ENCODE measurements at places on chromosomes 11 and 22.

DNA sequence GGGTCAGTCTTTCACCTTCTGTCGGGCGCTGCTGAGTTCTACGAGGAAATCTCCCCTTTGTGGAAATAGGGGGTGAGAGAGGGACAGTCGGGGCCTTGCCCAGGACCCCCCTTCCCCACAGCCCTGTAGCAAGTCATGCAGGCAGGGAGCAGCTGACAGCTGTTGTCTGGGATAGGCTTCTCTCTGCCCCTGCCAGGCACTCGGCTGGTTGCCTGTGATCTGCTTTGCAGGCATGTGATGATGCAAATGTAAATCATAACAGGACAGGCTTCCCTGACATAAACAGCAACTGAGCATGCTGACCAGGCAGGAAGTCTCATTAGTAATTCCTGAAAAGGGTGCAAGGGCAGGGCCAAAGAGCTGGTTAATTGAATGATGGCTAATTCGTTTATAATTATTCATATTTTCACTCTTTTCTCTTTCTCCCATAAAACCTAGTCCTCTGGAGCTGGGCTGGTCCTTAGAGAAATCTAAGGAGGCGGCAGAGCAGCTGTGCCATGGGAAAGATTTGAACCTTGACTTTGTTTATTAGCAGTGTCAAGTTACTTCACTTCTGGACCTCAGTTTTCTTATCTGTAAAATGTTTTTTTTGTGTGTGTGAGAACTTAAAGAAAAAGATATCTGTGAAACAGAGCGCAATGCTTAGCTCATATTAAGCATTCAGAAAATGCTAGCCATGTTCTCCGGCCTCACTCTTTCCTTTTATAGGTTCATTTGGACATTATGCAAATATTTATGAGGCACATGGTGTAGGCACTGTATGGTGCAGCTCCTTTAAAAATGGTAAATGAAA lies 129.7 kb downstream of the LDLRAD3 start:
- DNase-seq, result no peak

- no peak for DNase-seq
Measured at GRCh38 chr11:126546191-126546590, 190.7 kb downstream of the ST3GAL4 start.

DNA sequence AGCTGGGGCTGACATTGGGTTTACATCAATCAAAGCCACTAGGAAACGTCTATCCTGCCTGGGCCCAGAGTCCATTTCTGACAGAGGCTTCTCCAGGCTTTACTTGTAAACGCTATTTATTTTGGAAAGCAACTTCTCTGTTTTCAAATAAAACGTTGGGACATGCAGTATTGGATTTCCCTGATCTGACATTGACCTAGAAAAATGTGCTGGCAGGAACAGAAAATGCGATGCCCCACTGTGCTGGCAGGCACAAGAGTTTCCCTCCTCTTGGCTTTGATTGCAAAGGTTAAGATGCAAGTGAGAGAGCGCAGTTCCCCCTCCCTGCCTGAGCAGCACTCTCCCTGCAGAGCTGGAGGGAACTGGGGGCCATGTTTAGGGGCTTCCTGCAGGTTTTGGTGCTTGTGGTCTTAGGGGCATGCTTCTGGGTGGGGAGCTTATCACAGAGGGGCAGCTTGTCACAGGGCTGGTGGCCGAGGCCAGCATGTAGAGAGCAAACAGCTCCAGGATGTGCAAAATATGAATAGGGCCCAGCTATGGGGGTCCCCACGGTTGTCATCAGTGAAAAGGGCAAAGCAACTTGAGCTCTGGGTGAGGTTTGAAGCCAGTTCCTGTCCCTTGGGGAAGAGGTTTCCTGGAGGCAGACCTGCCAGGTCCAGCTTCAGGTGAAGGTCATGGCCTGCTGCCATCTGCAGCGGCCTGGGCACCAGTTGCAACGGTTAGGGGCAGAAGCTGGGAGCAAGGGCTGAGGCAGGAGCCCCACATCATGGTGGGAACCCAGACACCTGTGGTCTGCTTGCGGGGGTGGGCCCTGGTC lies 42.3 kb upstream of the DKK3 start:
- no peak for DNase-seq

GRCh38 chr11:78187366-78188285 lies 800 bp downstream of the KCTD21 start:
- DNase-seq, result no peak

DNA sequence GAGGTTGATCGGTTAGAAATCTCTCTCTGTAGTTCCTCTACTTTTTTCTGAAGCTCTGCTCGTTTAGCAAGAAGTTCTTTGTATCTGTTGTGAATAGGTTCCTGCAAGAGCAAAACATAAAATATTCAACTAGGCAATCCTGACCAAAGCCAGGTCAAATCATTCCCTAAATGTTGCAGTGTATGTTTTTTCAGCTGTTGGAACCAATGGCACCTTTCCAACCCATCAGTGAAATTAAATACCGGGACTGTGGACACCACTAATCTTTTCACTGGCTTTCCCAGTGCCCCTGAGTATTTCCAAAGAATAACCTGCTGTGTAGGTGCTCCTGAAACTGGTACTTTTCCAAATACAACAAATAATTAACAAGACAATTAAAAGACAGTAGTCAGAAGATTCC lies 45.1 kb downstream of the CEP57 start:
- DNase-seq, result peak; percentile 35

- DNase-seq, result no peak
Measured at GRCh38 chr11:91585035-91585801, 639.4 kb upstream of the FAT3 start.

- no peak for DNase-seq
Measured at GRCh38 chr22:29265929-29266328, 1.9 kb downstream of the RHBDD3 start.

DNA sequence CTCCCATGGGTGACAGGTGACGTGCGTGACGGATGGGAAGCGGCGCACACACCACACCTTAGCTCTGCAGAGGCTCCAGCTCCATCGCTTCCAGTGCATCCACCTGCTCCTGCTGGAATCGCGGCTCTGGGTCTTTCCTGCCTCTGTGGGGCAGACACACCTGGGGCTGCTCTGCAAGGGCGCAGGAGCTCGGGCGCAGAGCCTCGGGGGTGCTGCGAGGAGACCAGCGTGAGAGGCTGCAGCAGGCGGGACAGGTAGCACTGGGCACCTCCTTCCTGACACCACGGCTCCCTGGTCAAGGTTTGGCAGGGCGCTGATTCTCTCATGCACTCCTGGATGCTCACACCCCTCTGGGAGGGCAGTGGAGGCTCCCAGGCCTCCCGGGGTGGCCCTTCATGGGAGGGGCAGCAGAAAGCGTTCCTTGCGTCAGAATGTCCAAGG lies 1494.3 kb downstream of the BRD1 start:
- no peak for DNase-seq

GRCh38 chr11:24132471-24132870 lies 364.4 kb upstream of the LUZP2 start:
- no peak for DNase-seq

- DNase-seq, result no peak
Measured at GRCh38 chr22:39906207-39906606, 5.3 kb downstream of the GRAP2 start.

GRCh38 chr11:63567044-63567840 lies 4.1 kb upstream of the PLAAT2 start:
- no peak for DNase-seq

GRCh38 chr22:19981171-19981960 lies 35.3 kb downstream of the ARVCF start:
- DNase-seq, result no peak

- no peak for DNase-seq
Measured at GRCh38 chr22:43825651-43826050, 13.5 kb upstream of the EFCAB6 start.

DNA sequence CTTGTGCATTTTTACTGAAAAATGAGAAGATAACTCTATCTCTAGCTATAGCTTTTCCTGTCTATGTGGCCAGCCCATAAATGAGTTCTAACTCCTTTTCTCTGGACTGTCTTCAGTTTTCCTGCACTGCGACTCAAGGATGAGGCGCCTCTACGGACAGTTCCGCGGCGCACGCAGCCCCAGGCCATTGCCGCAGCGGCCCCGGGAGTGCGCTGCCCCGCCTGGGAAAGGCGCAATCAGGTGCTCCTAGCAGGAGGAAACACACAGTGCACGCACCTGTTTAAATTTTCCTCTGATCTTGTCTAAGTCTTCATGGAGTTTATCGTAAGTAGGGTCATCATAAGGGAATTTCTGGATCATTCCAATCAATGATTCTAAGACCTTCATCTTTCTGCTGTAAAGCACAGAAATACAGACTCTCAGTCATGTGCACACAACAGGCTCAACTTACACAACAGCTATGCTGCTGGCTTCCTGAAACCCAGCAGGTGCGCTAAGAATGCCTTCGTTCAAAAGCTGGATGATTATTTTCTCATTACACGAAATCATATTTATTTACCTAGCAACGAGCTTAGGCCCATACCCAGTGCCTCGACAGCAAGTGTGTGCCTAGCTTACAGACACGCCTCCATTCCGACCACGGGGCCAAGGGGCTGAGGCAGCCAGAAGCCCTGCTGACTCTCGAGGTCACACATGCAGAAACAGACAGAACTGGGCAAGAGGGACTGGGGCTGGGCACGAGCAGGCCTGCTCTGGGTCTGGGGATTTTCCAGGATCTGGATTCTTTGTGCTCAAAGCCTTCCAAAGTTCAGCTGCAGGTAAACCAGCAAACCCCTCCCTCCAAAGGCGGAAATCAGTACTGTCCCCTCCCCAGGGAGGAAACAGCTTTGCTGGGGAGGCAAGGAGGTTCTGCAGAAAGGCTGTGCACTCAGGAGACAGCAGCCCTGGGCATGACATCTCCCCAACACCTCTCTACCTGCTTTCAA lies 7.2 kb downstream of the LTO1 start:
- DNase-seq, result no peak

DNA sequence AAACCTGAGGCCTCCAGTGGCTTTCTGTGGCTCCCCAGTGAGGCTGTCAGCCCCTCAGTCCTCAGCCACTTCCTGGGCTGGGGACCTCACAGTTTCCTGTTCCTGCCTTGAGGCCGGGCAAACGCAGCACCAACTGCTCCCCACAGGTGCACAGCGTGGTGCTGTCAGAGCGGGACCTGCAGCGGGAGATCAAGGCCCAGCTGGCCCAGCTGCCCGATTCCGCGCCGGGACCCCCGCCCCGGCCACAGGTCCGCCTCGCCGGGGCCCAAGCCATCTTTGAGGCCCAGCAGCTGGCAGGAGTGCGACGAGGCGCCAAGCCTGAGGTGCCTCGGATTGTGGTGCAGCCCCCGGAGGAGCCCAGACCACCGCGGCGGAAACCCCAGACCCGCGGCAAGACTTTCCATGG lies 5.4 kb downstream of the TBC1D10C start:
- DNase-seq, result no peak
